Osteocyte (in vitro differentiated cells): ENCODE measurements at places on chromosomes 3 and 15. TPM values are rescaled to one million over a fixed set of nuclear protein-coding genes. Genes with fewer than 3 reads are reported as not detected.

GRCh38 chr3:46129588-46130272, 78.4 kb downstream of the CCR1 start:
- DNase-seq: no peak

ARPIN gene
- 18.7 and 23.0 TPM in 2 replicates for total RNA-seq

DNA sequence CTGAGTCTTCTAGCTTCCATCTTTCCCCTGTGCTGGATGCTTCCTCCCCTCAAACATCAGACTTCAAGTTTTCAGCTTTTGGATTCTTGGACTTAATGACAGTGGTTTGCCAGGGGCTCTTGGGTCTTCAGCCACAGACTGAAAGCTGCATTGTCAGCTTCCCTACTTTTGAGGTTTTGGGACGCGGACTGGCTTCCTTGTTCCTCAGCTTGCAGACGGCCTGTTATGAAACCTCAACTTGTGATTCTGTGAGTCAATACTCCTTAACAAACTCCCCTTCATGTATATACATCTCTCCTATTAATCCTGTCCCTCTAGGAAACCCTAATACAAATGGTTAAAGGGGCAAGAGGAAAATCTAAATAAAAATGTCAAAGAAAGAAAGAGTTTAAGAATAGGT, 100.1 kb downstream of the ABI3BP start:
- DNase-seq: no peak

CFAP20DC gene
- 1.4 and 1.6 TPM in 2 replicates for total RNA-seq

ST6GAL1 gene
- total RNA-seq: 63.1 and 68.2 TPM in 2 replicates

DNA sequence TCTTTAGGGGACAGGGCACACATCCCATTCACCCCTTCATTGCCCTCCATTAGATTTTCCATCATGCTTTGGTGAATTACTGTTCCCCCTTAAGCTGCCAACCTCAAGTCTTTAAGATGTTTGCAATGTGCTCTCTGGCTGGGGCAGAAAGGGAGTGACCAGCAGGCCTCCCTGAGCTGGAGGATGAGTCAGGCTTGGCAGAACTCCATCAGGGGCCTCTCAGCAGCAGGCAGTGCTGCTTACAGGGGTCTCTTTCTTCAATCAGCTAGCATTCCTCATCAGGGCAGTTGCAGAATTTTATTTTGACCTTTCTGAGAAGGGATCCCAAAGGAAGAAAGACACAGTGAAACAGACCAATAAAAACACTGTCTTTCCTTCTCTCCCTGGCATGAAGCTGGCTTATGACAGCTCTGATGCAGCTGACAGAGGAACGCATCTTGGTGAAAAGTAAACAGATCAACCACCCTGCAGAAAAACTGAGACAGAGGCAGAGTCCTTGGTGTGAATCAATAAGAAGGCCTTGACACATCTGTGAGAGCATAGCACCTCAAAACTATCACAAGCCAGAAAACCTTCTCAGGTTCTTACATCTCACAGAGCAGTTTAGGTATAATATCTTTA, 88.7 kb upstream of the MRPL3 start:
- no peak for DNase-seq

AMT gene
- 8.0 and 9.4 TPM in 2 replicates for total RNA-seq

SOX2 gene
- total RNA-seq: 5.2 and 5.4 TPM in 2 replicates

THSD4 gene
- total RNA-seq: 4.5 and 5.7 TPM in 2 replicates

- DNase-seq: no peak
Observed at GRCh38 chr3:194522579-194523046, 35.8 kb upstream of the ATP13A3 start.

ASTE1 gene
- total RNA-seq: 6.2 and 6.6 TPM in 2 replicates

DNA sequence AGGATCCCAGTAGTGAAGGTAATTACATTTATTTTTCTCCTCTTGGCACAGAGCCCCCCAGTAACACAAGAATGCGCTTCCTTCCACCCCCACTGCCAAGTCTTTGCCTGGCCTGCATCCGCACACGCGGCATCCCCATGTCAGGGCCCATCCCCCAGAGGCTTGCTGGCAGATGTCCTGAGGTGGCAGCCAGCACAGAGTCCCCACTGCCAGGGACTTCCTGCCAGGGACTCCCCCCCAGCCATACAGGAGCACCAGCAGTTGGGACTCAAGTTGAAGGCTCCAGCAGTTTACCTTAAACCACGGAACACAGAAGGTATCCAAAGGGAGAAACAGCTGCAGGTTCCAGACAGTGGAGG, 41.0 kb downstream of the MEGF11 start:
- DNase-seq: no peak

GRCh38 chr3:11643201-11643603, 513 bp downstream of the VGLL4 start:
- no peak for DNase-seq

DNA sequence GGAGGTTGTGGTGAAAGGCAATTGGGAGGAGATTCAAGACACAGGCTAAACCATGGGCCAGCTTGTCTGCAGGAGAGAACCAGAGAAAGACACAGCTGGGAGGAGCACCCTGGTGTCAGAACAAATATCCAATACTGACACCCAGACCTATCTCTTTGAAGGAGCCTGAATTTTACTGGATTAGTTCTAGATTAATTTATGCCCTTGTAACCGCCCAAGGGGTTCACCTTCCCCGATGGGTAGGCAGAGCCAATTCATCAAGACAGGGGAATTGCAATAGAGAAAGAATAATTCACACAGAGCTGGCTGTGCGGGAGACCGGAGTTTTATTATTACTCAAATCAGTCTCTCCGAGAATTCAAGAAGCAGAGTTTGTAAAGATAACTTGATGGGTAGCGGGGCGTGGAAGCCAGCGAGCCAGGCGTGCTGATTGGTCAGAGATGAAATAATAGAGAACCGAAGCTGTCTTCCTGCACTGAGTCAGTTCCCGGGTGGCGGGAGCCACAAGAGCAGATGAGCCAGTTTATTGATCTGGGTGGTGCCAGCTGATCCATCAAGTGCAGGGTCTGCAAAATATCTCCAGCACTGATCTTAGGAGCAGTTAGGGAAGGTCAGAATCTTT, 31.4 kb upstream of the GK5 start:
- DNase-seq: no peak

GBE1 gene
- 39.2 and 39.8 TPM in 2 replicates for total RNA-seq

DNA sequence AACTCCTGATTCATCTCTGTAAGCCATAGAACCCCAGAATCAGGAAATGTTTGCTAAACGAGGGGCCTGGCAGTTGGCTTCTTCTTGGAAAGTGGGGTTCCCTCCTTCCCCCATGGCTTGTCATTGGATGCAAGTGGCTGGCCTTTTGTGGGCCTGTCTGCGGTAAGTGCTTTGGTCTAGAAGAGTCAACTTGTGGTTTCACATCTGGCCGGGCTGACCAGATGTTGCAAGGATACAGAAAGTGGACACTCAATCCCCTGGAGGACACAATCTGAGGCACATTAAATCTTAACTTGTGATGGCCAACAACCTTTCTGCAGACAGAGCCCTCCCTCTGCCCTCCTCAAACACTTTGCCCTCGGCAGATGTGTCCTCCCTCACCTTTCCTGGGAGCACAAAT, 1.1 kb downstream of the FAH start:
- no peak for DNase-seq

DNA sequence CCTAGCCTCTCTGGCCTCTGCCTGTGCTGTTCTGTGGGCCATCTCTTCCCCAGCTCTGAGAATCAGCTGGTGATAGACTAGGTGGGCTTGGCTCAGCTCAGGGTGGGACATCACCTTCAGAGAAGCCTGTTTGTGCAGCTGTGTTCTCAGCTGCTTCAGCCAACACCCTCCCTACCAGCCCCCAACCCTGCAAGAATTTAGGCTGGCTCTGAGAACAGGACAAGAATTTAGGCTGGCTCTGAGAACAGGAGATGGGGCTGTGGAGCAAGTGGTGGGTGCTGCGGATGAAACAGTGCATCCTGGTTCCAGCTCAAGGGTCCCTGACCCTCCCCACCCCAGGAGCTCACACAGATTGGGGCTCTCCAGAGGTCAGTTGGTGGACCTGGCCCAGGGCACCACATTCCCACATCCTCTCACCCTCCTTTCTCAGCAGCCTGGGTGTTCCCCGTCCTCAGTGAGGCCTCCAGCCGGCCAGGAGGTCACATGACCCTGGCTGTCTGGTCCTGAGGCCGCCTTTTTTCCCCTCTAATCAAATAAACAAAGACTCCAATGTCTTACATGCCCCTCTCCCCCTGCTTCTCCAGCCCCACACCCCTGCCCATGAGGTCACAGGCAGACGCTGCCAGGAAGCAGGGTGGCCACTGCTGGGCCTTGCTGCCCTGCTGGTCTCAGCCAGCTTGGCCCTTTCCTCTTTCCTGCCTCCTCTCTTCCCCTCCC, 14.9 kb downstream of the PLEKHO2 start:
- DNase-seq: no peak

LRRC34 gene
- 1.5 and 2.0 TPM in 2 replicates for total RNA-seq

DNA sequence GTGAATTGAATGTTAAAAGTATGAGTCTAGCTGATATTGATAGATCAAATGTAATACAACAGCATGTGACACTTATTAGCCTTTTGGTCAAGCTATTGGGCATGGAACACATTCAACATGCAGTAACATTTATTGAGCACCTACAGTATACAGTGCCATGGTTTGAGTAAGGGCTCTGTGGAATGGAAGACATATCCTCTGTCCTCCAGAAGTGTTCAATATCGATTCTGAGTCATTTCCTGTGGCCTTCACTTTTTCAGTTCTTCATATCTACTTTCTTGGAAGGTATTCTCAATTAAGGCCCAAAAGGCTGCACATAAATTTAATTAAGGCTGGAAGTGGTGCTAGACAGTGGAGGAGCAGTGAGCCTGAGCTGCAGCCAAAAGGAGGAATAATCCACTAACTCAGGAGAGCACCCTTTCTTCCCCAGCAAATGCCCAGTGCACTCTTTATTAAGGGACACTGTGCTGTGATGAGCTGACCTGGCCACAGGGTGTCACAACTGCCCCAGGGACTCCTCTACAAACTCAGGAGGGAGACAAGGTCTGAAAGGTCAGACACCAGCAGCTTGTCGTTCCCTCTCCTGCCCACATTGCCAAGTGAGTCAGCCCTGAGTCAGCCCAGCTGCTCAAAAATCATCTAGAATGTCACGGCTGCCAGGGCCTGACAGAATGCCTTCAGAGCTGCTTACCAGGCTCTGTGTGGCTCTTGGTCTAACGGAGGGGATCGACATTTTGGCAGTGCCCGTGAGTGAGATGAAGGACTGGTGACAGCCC, 544.8 kb downstream of the AGBL1 start:
- no peak for DNase-seq

DNA sequence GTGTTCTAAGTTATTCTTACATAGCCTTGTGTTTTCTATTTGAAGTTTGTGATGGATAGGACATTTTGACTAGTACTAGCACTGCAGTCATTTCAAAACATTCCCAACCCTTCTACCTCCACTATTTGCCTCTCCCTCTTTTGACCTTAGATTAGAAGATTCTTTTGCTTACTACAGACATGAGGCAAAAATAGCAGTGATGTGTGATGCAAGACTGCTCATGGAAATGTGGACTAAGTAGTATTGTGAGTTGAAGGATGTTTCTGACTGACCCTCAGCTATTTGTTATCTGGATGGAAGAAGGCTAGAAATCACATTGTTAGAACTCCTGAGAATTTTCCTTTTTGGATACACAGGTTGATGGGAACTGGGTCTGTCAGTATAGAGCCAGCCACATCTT, 45.9 kb downstream of the ATP2C1 start:
- no peak for DNase-seq
